Mesothelial cell of epicardium (in vitro differentiated cells): ENCODE measurements at places on chromosomes 1 and 21.
A peak's percentile ranks its signal among the peaks of the same experiment; 100 is the strongest.

- DNase-seq, result no peak
Observed at GRCh38 chr1:70990469-70991253, 57.0 kb downstream of the PTGER3 start.

GRCh38 chr1:198220428-198220827 is 63.6 kb downstream of the NEK7 start:
- no peak for DNase-seq

GRCh38 chr1:183243161-183244050 is 57.3 kb downstream of the LAMC2 start:
- no peak for DNase-seq

GRCh38 chr1:162074276-162075005 is 5.0 kb downstream of the NOS1AP start:
- DNase-seq, result no peak

GRCh38 chr21:17466166-17466565 is 46.7 kb upstream of the CXADR start:
- DNase-seq, result no peak

- DNase-seq, result no peak
Observed at GRCh38 chr1:90494748-90495282, 222.3 kb downstream of the BARHL2 start.

DNA sequence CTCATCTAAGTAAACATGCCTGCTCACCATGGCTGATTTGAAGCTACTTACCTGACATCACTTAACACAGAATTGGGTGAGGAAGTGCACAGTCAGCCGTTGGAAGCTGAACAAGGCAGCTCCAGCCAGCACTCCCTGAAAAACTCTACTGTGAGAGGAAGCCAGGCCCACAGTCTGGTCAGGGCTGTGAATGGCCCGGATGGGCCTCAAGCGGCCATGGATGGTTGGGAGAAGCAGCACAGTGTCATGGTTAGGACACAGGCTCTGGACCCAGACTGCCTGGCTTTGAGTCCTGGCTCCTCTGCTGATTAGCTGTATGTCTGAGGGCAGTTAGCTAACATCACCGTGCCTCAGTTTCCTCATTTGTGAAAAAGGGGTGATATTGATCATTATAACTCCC is 267.8 kb downstream of the GRIK3 start:
- DNase-seq, result no peak

GRCh38 chr1:218259800-218260199 is 25.3 kb upstream of the RRP15 start:
- no peak for DNase-seq

DNA sequence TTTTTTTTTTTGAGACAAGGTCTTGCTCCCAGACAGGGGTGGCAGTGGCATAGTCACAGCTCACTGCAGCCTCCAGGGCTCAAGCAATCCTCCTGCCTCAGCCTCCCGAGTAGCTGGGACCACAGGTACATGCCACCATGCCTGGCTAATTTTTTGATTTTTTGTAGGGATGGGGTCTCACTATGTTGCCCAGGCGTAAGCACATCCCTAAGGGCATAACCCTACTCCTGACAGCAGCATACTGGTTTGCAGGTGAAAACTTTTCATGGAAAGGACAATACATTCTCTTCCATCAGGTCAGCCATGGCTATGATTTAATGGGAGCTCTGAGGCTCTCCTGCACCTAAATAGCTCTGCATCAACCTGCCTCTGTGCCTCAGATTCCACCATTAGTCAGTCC is 29.4 kb downstream of the UBIAD1 start:
- no peak for DNase-seq

DNA sequence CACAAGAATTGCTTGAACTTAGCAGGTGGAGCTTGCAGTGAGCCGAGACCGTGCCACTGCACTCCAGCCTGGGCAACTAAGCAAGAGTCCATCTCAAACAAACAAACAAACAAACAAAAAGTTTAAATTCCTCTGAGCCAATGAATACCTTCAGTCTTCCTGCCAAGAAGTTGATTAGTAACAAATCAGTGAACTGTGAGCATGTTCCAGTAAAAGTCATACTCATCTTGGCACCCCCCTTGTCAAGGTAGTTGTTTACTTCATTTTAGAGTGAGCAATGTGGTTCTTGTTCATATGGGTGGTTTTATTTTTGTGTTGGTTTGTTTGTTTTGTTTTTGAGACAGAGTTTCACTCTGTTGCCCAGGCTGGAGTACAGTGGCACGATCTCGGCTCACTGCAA is 18.0 kb upstream of the SLC2A7 start:
- DNase-seq, result no peak

DNA sequence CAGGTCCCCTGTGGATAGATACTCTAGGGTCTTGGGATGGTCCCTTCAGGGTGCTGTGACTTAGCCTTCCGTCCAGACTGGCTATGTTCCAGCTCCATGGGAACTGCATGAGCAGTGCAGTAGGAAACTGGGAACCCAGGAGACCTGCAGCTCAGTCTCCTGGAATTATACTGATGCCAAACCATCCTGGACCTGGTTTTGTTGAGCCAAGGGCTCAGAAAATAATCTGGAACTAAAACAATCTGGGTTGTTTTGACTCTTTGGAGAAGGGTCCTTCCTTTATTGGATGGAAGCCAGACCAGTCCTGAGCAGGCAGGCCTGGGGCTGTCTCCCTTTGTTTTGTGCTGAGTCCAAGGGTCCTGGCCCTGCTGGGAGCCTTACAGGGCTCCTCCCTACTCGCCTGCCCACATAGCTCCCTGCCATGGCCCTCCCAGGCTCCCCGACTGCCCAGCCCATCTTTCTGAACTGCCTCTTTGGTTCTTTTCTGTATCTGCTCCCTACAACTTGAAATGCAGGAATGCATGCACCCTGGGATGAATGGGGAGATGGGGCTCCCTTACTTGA is 1.2 kb downstream of the IPO13 start:
- DNase-seq, result no peak

DNA sequence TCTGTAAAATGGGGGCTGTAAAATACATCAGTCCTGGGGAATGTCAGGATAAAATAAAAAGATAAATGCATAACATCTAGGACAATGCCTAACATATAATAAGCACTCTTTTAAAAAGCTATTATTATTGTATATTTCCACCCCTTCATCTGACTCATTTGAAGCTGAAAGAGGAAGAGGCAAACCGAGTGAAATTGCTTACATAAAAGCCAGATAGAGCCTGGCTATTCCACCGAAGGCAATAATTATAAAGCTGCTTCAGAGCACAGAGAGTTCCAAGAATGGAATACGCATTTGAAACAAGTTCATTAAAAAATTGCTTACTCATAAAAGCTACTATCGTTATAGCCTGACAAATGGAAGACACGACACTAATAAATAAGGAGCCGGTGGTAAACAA is 186.1 kb upstream of the CAMK1G start:
- DNase-seq, result no peak

DNA sequence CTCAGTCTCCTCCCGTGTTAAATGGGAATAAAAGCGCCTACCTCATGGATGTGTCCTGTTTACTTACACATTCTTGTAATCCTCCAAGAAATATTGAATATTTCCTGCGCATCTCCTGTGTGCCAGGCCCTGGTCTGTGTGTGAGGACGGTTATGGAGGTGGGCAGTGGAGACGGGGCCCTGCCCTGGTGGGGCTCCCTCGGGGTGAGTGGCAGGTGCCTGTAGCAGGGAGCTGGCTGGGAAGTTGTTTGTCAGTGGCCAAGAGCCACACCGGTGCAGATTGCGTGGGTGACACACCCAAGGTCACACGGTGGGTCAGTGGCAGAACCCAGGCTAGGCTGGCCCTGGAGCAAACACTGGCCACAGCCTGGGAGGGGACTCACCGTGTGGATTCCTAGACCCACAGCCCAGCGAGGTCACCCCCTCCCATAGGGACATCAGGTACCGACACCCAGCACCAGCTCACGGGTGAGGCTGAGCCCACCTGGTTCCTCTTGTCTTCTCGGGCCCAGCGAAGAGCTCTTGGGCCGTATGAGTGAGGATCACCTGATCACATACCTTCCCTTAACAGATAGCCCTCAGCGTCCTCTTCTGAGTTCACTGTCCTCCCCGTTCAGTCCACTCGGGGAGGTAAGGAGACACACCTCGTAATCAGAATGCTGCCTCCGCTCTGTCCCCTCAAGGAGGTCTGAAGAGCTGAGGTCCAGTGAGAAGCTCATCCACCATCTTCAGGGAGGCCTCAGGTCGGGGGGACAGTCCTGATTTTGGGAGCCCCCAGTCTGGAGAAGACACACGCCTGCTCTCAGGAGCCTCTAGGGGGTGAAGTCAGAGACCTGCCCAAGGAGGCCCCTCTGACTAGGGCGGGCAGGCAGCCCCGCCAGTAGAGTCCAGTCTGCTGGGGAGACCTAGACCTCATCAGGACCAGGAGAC is 349.6 kb downstream of the MATN1 start:
- peak; percentile 29 for DNase-seq

DNA sequence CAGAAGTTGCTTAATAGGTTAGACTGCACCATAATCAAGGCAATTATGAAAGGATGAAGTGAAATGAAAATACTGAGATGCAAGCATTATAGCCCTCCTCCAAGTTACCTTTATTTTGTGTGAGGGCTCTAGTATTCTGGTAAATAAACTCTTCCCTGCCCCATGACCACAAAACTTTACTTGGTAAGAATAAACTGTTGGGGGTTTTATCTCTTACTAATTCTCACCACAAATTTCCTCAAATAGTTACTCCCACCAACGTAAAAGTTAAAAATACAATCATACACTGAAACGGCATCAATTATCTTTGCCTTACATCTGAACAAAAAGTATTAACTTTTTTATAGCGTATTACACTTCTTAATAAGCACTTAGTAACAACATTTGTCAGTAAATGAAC is 29.5 kb downstream of the C21orf91 start:
- DNase-seq, result no peak

GRCh38 chr1:66214901-66215300 is 319.1 kb upstream of the SGIP1 start:
- no peak for DNase-seq

GRCh38 chr1:244971552-244972216 is 107.3 kb upstream of the HNRNPU start:
- DNase-seq, result no peak

GRCh38 chr1:35971601-35972000 is 40.7 kb downstream of the AGO3 start:
- DNase-seq, result no peak

- peak; percentile 39 for DNase-seq
Observed at GRCh38 chr1:32464191-32464715, 619 bp upstream of the ZBTB8B start.

GRCh38 chr1:92884195-92884594 is 52.4 kb downstream of the RPL5 start:
- no peak for DNase-seq
